ENCODE measurements at places on chromosomes 2 and 18.

DNA sequence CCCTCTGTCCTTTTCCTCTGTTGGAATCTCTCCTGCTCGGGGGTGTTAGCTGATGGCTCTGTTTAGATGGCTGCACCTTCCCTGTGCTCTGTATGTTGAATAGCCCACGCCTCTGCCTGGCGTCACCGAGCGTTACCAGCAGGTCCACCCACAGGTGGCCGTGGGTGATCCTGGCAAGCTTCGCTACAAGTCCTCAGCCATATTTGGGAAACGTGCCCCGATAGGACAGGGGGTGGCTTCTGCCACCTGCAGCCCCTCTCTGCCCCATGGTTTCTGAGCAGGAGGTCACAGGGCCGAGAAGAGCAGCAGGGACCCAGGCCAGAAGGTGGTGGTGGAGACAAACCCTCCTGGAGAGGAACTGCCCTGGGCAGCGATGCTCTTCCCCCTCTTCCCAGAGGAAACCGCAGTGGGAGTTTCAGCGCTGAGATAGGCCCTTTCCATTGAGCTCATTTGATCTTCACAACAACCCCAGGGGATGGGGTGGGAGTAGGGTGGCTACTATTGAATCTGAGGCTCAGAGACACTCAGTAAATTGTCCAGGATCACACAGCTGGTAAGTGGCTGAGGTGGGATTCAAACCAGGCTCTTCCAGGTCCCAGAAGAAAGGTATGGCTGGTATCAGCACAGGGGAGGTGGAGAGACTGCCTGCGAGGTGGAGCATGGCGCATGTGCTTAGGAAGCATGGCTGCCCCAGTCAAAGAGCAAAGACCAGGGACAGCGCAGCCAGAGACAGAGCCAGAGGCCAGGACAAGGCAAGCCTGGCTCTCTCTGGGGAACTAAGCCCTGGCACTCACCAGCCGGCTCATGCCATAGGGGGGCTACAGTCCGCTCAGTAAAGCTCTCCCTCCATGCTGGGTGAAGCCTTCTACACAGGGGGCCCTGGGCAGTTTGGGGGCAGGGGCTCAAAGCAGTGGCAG is 15.0 kb downstream of the NGEF start:
- no peak for DNase-seq

DNA sequence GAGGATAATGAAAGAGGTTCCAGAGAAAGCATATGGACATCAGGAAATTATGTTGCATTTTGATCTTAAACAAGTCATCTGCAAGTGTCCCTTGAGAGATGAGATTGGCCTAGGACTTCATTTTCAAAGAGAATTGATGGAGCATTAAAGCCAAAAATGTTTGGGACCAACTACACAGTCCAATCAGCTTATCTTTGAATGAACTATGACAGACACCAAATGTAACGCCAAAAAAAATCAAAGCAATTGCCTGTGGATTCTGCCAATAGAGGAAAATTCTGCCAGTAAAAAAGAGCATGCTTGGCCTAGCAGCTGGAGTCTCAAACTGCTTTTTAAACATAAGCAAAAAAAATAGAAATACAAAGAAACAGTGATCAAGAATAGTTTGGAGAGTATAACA is 594.5 kb upstream of the CHAC2 start:
- no peak for DNase-seq

DNA sequence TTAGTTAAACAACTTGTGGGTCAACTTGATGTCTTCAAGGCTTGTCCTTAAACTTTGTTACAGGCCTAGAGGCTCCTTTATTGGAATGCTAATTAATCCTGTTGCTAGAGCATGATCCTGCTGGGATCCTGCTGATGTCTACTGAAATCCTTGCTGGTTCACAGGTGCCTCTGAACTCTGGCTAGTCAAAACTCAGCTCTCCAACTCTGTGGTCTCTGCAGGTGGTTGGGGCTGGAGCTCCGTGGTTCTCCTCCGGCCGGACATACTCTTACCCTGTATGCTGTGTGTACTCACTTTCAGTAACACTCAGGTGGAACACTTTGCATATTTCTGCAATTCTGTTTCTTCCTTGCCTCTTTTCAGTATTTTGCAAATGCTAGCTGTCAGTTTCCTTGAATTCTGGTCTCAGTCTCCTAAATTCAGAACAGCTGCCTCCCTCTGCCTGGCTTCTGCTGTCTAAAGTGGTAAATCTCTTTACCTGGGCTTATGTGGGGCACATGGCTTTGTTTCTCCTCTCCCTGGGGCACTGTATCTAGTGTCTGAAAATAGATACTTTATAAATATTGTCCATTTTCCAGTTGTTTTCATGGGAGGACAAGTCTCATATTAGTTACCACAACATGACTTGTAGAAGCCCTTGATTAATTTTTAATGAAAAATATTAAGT is 113.0 kb downstream of the ATP9B start:
- DNase-seq: no peak

GRCh38 chr18:51089691-51090090 is 59.7 kb downstream of the SMAD4 start:
- DNase-seq: no peak

DNA sequence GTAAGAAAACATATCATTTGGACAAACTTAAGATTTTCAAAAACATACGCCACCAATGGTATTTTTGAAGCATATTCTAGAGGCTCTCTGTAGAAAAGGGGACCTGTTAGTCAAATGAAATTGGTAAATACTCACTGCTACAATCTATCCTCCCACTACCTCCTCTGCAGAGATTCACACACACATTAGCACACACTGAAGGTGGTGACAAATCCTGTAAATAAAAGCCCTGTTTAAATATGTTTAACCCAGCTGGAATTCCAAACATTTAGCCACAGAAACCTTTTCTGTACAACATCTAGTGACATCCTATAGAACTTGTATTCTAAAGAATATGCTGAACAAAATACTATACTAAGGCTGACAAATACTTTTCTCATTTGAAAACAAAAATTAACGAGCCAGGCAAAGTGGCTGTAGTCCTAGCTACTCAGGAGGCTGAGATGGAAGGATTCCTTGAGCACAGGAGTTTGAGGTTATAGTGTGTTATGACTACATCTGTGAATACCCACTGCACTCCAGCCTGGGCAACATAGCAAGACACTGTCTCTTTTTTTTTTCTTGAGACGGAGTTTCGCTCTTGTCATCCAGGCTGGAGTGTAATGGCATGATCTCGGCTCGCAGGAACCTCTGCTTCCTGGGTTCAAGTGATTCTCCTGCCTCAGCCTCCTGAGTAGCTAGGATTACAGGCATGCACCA is 25.9 kb downstream of the ALS2 start:
- DNase-seq: no peak
